Spleen (tissue), 13 donors: ENCODE measurements at places on chromosomes 7 and 10. TPM values are rescaled to one million over a fixed set of nuclear protein-coding genes. Genes with fewer than 3 reads are reported as not detected.

GRCh38 chr10:26448706-26449435 is 10.7 kb downstream of the APBB1IP start:
- H3K4me1 ChIP-seq, result peaks cover 59% of the 10 kb centered on the region
- no peaks in the 10 kb centered on the region for H3K27me3 ChIP-seq
- no peak for DNase-seq

ARHGEF35 gene
- polyA plus RNA-seq, result 1.4 TPM

DNA sequence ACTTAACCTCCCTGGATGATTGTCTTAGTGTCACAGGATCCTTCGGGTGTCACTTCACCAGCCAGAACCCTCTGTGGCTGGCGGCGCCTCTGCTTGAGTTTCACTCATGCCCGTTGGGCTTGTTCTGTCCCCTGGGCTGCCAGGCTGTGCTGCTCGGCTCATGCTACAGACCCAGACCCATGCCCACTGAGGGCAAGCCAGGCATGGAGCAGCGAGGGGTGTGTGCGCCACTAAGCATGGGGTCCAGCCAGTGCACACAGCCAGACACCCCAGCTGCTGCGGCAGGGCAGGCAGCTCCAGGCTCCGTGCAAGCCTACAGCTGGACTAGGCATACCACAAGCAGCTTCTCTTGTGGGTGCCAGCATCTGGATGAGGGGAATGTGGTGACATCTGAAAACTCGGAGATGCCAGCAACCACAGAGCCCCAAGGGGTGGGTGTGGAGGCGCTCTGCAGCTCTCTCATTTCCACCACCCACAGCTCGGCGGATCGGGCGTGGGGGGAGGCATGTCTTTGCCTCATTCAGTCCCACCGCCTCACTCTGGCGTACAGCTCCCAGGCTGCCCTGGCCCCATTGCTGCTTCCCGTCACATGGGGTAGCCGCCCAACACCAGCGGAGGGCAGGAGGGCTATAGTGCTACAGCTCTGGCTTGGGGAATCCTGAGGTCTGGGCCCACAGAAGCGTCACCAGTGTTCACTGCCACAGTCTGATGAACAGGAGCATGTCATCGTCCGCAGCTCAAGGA is 269.6 kb upstream of the LRGUK start:
- no peaks in the 10 kb centered on the region for H3K27me3 ChIP-seq
- no peak overlapping the region for H3K27ac ChIP-seq
- H3K4me1 ChIP-seq, result no peaks in the 10 kb centered on the region
- no peak overlapping the region for H3K4me3 ChIP-seq

DNA sequence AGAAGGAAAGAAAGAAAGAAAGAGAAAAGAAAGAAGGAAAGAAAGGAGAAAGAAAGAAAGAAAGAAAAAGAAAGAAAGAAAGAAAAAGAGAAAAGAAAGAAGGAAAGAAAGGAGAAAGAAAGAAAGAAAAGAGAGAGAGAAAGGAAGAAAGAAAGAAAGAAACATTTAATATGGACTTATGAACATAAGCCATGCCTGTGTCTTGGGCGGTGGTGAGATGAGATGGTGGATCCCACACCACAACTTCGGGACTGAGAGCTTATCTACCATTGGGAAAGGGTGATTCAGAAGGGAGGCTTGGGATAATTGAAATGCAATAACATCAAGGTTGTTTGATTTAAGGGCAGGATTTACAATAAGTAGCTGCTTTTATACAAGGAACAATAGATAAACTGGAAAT is 843.9 kb upstream of the AUTS2 start:
- no peak overlapping the region for H3K27ac ChIP-seq
- no peak for DNase-seq
- H3K27me3 ChIP-seq, result no peaks in the 10 kb centered on the region
- H3K4me1 ChIP-seq, result no peaks in the 10 kb centered on the region

GRCh38 chr10:78853864-78854263 is 214.9 kb upstream of the ZMIZ1 start:
- no peak overlapping the region for H3K4me3 ChIP-seq
- H3K27me3 ChIP-seq, result no peaks in the 10 kb centered on the region
- H3K36me3 ChIP-seq, result no peaks in the 10 kb centered on the region
- DNase-seq, result no peak
- no peaks in the 10 kb centered on the region for H3K4me1 ChIP-seq

TMEM176B gene
- 88.9 TPM for polyA plus RNA-seq

NRAP gene
- polyA plus RNA-seq, result 0.04 TPM
